ENCODE measurements at places on chromosomes 12 and 14.

DNA sequence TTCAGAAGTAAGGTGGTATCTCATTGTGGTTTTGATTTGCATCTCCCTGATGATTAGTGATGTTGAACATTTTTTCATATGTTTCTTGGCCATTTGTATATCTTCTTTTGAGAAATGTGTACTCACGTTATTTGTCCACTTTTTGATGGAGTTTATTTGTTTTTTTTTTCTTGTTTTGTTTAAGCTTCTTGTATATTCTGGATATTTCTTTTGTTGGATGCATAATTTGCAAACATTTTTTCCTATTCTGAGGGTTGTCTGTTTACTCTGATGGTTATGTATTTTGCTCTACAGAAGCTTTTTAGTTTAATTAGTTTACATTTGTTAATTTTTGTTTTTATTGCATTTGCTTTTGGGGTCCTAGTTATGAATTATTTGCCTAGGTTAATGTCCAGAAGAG lies 927.4 kb upstream of the LRFN5 start:
- no peak for DNase-seq

GRCh38 chr14:39367387-39367751 lies 64.9 kb downstream of the FBXO33 start:
- no peak for DNase-seq

DNA sequence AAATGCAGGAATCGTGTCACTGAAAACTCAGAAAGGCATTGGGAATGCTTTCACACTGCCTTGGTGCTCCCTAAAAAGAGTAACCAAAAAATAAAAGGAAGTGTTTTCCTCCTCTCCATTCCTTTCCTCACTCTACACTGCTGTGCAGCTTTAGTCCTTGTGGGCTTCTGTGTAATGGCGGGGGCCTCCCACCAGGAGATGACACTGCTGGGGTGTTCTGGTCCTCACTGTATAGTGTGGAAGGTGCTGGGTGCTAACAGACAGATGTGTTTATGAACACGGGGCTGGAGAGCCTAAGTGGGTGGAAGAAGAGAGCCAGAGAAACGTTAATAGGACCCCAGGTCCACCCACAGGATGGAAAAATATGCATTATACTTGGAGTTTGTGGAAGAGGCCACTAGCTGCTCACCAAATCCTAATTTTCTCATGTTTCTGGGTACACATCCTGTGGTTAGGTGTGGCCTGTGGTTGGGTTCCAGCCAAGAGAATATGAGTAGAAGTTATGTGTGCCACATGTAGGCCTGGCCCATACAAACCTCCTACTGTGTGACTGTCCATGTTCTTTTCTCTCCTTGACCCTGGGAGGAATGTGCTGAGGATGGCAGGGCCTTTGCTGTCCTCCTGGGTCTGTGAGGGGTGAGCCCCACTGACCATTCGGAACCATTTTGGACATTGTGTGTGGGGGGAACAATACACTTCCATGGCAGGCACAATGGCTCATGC lies 14.0 kb upstream of the C1S start:
- DNase-seq = no peak

- DNase-seq = no peak
Observed at GRCh38 chr12:124477107-124477915, 90.1 kb downstream of the NCOR2 start.

GRCh38 chr14:99317231-99318090 lies 45.5 kb upstream of the BCL11B start:
- DNase-seq = no peak

GRCh38 chr12:105025890-105026289 lies 39.8 kb downstream of the NOPCHAP1 start:
- DNase-seq = no peak

GRCh38 chr14:75650253-75651058 lies 10.2 kb downstream of the ERG28 start:
- DNase-seq = no peak

- no peak for DNase-seq
Observed at GRCh38 chr14:32697704-32698103, 241.0 kb upstream of the NPAS3 start.

GRCh38 chr14:96762650-96763049 lies 34.5 kb upstream of the VRK1 start:
- DNase-seq = peak; percentile 62

DNA sequence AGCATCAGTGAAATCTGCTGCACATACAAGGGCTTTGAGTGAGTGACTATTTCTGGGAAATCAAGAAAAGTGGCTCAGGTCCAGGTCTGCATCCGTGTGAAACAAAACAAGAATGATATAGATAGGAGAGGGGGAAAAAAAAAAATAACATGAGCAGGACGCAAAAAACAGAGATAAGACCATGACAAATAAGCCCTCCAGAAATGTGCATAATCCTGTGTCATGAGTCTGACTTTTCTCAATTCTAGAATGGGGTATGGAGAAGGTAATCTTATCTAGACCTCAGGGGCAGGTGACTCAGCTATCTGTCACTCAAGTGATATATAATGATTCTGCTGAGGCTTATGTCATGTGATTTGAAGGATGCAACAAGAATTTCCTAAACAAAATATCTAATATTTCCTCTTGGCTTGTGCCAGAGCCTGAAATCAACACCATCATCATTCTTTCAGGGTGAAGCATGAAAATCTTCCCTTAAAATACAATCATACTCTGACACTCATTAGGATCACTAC lies 250.0 kb downstream of the PHLDA1 start:
- peak; percentile 58 for DNase-seq

GRCh38 chr12:92530706-92531105 lies 172.1 kb upstream of the PLEKHG7 start:
- no peak for DNase-seq

DNA sequence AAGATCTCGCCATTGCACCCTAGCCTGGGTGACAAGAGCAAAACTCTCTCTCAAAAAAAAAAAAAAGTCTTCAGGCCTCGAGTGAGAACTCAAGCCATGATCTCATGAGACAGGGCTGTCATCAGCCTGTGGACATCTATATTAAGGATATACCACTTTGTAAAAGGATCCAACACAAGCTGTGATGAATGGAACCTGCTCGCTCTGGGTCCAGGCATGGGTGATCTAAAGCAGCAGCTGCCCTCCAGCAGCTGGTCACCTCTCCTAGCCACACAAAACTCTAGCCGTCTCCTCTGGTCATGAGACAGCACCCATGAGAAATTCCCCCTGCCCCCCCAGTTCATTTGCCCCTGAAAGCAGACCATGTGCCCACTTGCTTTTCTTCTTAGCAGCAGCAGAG lies 19.1 kb upstream of the DGLUCY start:
- DNase-seq = no peak

GRCh38 chr12:31728289-31728916 lies 418 bp downstream of the AMN1 start:
- peak; percentile 41 for DNase-seq

- no peak for DNase-seq
Observed at GRCh38 chr14:55120571-55121495, 8.2 kb upstream of the LGALS3 start.

- peak; percentile 77 for DNase-seq
Observed at GRCh38 chr12:96425321-96425720, 25.1 kb upstream of the CDK17 start.

- DNase-seq = no peak
Observed at GRCh38 chr12:90841336-90841735, 113.6 kb downstream of the CCER1 start.

- DNase-seq = no peak
Observed at GRCh38 chr14:68139431-68140075, 320.0 kb downstream of the RAD51B start.

DNA sequence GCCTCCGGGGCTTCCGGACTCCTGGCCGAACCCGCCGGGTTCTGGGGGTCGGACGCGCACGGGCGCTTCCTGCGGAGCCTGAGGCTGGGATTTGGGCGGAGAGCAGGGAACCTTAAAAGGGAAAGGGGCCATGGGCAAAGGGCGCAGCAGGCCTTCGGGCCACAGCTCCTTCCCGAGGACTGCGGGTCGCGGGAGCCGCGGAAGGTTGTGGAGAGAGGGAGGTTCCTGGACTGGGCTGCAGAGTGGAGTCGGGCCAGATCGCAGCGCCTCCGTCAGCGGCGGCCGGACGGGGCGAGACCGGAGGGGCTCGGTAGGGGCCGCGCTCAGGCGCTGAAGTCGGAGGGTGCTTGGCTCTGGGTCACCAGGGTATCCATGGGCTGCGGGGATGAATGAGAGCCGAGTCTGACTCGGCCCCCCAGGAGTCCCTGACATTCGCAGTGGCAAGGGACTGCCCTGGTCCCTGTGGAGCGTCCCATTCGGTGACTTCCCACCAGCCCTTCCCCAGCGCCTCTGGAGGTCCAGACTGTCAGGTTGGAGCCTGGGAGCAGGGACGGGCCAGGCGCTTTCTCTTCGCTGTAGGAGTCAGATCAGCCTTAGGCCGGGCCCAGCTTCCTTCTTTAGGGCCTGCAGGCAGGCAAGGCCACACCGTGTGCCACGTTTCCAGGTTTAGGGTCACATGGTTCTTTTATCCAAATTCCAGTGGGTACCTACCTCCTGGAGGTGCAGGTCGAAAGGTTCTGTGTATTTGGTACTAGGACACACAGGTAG lies 938 bp upstream of the SLC25A29 start:
- DNase-seq = no peak

- DNase-seq = no peak
Observed at GRCh38 chr14:77339407-77339806, 18.6 kb downstream of the GSTZ1 start.

DNA sequence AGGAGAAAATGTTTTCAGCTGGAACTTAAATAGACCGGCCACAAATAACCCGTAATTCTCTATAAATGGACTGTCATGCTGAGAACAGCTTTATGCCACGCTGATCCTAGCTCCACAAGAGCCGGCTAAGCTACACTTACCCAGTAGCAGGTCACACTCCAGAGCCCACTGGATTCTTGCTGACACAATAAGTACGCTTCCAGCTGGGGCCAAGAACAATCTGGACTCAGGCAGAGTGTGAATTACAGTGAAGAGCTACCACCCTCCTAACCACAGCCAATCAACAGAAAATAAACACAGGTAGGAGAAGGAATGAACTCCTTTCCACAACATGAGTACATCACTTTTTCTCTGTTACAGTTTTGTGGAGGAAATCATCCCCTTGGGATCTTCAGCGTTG lies 531.3 kb downstream of the GALC start:
- no peak for DNase-seq

DNA sequence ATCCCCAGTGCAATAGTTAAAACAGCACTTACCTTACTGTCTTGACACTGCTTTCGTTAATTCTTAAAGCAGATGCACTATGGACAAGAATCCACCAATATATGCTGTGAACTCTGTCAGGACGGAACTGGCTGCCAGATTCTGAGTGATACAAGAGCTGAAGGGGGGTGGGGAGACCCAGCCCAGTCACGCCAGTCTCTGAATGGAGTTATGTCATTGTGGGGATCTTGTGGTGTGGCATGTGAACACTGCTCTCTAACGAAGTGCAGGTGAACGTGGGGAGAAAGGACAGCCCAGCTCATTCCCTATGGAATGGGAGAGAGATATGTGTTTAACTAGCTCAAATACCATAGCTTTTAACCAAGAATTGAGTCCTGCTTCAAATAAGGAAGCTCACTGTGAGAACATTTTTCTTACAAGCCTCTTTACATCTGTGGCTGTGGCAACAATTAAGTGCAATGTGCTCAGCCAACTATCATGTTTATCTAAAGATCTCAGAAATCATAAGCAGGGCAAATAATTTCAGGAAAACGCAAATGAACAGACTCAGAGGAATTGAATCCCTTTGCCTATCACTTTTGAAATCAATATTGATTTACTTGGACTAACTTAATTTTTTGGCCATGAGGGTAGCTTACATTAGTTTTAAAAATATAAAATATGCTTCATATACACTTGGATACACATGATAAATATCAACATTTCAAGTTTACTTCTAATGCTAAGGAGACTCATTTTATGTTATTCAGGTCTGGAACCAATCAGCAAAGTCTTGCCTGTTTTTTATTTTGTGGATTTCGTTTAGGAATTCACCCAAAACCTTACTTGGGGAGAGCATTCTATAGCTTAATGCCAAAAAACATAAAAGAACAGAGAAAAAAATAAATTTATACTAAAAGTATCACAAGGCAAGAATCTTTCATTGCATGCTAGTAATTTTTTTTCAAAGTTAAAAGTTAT lies at the start of gene LUM:
Gene LUM, minus strand, starts transcription at position 129 of the 960 bp plus-strand sequence. CDS start 2,515 bp downstream, outside the sequence.
- DNase-seq = no peak

- DNase-seq = no peak
Observed at GRCh38 chr12:131815131-131815530, 13.1 kb upstream of the MMP17 start.

DNA sequence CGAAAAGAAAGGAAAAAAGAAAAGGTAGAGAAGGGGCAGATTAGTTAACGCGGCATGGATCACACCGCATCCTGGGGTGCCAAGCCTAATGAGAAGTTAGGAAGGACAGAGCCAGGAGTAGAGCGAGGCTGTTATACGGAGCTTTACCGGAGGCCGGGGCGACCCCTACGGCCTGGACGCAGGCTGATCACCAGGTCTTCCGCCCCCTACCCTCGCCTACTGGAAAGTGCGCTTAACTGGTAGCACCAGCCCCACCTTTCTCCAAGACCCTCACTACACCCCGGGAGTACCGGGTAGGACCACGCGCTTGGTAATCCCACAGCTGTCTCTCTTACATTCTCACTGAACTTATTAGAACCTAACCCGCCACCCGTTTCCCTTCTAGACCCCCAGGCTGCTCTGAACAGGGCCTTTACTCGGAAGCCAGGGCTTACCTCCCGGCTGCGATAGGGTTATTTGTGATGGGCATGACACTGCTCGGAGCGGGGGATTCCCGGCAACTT lies 33.8 kb downstream of the WBP11 start:
- DNase-seq = no peak

DNA sequence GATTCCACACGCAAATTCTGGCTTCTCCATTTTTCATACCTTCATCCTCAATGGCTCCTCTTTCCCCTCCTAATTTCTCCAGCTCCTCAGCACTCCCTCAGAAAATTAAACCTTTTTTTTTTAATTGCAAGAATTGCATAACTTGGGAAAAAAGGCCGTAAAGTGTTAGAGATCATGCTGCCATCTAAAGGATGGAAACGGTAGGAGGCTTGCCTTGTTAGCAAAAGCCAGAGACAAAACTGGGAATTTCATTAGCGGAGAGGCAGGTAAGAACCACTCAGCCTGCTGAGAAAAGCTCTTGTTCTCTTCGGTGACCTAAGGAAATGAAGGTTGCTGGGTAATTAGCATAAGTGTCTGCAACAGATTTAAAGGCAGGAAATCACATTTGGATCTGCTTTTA lies 204.3 kb downstream of the AEBP2 start:
- no peak for DNase-seq

- no peak for DNase-seq
Observed at GRCh38 chr14:23062002-23062401, 4.7 kb upstream of the CDH24 start.

- DNase-seq = peak; percentile 5
Observed at GRCh38 chr14:22824711-22825359, 4.9 kb upstream of the MRPL52 start.

Measured in activated CD4-positive, alpha-beta T cell treated with anti-CD3 and anti-CD28 coated beads, Interleukin-2, amount 50 U/mL, for 16 hours (primary cell).